Natural killer cell treated with Interleukin-12 subunit alpha and Interleukin-12 subunit beta and Interleukin-15 and Interleukin-18, amount 100 ng/mL, for 72 hours (primary cell): ENCODE measurements at places on chromosomes 1 and 21. TPM values are rescaled to one million over a fixed set of nuclear protein-coding genes. Genes with fewer than 3 reads are reported as not detected.

DNA sequence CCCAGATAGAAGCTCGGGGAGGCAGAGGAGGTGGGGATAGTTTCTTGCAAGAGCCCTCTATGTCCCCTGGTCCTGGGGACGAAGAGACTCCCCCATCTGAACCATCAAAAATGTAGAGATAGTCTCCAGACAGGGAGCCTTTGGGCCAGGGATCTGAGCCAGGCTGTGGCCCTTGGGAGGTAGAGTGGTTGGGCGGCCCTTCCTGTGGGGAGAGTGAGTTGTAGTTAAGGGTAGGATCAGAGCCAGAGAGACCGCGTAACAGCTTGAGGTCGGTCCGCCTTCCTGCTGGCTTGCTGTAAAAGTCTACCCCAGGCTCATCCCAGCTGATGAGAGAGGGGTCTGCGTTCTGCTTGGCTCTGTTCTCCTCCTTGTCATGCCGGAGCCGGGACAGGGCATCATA is 25.3 kb downstream of the PIK3C2B start:
- DNase-seq, result no peak

GRCh38 chr1:183632114-183632513 is 3.5 kb downstream of the ARPC5 start:
- DNase-seq, result no peak

DNA sequence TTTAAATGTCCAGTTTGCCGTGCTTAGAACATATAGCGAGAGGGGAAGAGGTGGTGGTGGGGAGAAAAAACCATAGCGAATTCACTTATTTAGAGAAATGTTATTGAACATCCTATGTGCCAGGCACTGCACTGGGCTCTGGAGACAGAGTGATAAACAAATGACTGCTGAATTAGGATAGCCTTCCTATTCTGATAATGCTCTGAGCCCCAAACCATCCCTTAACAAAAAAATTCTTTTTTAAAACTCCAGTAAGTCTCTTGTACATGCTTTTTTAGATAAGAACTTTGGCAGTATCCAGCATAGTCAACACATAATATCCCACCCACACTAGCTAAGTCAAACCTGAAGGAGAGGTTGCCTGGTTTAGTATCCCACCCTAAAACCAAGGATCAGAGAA is 8.5 kb downstream of the SZT2 start:
- DNase-seq, result no peak

The S100A8 gene
- total RNA-seq, result not detected

The TMEM39B gene
- total RNA-seq, result 20.5 TPM
